ENCODE measurements at places on chromosomes 2 and 18.

- DNase-seq, result no peak
Measured at GRCh38 chr2:23993736-23994269, 16.1 kb upstream of the MFSD2B start.

- no peak for DNase-seq
Measured at GRCh38 chr2:173898178-173898668, 67.0 kb downstream of the SP3 start.

DNA sequence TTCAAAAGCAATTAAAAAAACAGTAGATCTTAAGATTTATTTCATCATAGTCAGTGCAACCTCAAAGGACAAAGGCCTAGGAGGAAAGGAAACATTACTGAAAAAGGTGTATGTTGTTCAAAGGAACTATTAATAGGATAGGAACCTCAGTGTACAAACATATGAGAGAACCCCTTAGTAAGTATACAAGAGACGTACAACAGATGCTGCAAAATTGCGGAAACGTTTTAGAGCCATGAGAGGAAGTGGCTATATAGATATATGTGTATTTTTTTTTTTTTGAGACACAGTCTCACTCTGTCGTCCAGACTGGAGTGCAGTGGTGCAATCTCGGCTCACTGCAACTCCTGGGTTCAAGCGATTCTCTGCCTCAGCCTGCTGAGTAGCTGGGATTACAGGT, 22.2 kb downstream of the PIK3C3 start:
- DNase-seq, result no peak

DNA sequence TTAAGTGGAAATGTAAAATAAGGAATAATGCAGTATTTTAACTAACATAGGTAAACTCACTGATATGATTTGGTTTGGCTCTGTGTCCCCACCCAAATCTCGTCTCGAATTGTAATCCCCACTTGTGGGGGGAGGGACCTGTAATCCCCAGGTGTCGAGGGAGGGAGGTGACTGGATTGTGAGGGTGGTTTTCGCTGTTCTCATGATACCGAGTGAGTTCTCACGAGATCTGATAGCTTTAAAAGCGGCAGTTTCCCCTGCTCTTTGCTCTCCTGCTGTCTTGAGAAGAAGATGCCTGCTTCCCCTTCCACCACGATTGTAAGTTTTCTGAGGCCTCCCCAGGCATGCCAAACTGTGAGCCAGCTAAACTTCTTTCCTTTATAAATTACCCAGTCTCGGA, 109.4 kb upstream of the LYPD6 start:
- DNase-seq, result no peak

DNA sequence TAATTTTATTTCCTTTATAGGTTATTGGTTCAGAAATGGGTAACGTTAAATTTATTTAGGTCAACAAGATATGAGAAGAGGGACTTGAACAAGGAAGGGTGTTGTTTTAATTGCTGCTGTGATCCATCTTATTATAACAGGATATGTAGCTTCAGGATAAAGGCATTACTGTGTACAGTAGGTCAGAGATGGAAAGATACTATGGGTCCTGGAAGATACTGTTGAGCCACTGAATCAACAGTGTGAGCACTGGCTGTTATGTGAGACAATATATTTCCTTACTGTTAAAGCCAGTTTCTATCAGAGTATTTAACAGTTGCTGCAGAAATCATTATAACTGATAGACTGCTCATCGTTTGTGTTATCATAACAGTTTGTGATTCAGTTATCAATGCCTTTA, 414.7 kb downstream of the THSD7B start:
- DNase-seq, result no peak

DNA sequence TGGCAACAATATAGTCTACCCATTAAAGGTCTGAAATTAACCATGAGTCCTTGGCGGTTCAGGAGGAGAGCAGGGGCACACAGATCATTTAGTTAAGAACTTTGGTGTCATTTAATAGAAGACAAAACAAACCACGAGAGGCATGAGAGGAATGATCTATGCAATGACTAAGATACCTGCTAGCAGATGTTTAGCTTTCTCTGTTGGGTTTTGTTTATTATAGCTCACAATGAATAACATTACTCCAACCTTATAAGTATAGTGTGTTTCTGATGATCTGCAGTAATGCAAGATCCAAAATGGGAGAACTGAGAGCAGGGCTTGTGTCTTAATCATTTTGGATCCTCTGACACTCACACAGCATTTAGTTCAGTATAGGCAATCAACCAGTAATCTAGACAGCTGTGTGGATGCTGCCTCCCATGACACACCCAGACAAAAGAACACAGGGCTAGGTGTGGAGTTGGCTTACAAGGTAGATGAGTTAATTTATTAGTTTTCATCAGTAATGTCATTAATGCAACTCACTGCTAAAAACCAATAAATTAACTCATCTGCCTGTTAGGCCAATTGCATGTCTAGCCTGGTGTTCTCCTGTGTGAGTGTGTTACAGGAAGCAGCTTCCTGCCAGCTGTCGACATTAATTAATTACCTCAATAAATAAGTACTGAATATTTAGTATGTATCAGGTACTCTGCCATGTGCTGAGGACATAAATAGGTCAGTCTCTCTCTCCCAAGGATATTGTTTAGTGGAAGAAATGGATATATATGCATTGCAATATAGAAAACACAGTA, 92.3 kb downstream of the CLIP4 start:
- peak; percentile 6 for DNase-seq

DNA sequence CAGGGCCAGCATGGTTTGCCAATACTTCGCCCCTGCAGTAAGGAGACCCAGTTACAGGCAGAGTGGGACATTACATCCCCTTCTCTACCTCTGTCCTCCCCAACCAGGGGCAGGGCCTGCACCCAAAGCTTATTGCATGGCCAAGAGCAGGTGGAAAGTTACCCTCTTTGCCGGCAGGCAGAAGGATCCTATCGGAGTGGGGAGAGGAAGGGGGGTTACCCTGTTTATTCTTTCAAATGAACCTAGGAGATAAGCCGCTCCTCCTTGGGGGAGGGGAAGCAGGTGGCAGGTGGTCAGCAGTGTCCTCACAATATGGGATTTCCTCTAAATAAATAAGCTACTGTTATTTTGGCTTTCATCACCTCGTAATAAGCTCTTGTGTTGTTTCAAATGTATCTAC, 53.9 kb downstream of the SPATS2L start:
- no peak for DNase-seq

GRCh38 chr2:110818767-110819481, 86.6 kb downstream of the ACOXL start:
- no peak for DNase-seq

DNA sequence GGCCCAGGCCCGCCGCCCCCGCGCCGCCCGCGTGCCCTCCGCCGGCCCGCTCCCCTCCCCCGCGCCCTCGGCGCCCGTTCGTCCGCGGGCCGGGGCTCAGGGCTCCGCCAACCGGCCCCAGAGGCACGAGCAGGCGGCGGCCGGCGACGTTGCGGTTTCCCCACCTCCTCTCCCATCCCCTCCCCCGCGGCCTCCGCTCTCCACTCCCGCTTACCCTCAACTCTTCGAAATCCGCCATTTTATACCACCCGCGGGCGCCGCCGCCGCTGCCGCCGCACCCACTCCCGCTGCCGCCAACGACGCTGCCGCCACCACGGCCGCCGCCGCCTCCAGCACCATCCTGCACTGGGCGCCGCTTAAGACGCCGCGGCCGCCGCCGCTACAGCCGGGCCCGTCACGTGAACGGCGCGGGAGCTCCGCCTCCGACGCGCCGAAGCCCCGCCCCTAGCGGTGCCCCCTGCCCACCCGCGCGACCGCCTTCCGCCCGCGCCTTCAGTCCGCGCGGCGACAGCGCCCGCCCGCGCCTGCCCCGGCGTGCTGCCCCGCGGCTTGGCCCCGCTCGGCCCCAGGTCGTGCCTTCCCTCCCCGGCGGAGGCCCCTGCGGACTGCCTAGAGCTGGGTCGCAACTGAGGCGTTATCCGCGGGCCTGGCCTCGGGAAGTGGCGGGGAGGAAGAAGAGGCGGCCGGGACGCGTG, at the start of the genes KATNAL2 and PIAS2:
TSS of gene KATNAL2 (plus strand) at position 495 of the 695 bp plus-strand sequence. CDS start 29,271 bp downstream, outside the sequence.
TSS of gene PIAS2 (minus strand) at position 400 of the 695 bp plus-strand sequence. CDS start at position 238, 162 bp downstream.
- no peak for DNase-seq

GRCh38 chr2:47656715-47657600, 126.0 kb upstream of the MSH6 start:
- DNase-seq, result no peak

GRCh38 chr2:47221946-47222345, 66.8 kb upstream of the STPG4 start:
- no peak for DNase-seq

DNA sequence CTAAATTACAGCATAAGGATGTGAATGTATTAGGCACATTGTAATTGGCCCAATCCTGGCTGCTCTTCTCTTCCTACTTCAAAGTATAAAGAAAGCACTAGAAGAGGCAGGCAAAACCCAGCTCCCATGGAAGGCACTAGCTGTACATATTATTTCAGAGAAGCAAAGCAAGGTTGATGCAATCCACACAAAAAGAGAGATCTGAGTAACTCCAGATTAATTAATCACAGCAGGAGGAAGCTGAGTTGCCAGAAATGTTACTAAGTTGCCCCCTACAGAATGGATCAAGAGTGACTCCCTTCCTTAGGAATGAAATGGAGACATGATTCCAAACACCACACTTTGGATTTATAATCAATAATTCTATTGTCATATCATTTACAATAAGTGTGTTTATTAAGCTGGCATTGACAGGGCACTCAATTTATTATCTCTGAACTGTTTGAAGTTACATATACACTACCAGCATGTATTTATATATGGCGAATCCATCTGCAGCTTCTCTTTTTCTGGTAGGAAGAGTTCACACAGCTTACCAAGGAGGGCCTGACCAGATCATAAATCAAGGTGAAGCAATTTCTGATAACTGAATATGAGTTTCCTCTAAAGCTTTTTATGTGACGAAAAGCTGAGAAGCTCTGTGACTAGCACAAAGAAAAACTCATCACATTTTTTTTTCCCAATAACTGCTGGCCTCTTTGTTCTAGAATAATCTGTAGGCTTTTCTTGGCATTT, 393.1 kb upstream of the LYPD1 start:
- no peak for DNase-seq

DNA sequence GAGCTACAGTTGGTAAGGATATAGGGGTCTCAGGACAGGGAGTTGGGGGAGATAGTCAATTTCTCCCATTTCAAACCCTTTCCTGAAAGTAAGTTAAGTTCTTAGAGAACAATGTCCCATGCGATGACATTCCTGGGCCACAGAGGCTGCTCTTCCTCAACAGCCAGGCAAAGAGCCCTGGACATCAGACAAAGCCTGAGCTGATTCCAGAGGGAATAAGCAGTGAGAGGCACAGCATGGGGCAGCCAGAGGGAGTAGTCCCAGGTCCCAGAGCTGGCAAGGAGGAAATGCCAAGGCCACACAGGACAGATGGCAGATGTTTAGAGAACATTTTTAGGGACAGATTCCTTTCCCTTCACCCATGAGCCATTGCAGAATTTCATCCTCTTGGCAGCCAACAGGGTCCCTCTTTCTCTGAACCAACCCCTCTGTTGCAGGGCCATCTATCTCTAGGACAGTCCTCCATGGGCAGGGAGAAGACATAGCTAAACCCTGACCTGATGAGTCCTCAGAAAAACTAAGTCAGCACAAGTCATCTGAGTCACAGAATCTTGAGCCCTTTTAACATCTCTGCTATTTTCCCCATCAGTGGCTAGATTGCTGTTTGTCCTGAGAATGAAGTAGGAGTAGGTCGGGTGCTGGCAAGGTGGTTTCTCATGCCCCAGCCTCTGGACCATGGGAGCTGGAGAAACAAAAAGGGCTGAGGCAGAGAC, 81.6 kb upstream of the STPG4 start:
- no peak for DNase-seq

GRCh38 chr2:30612371-30612770, 165.3 kb downstream of the LCLAT1 start:
- DNase-seq, result no peak

DNA sequence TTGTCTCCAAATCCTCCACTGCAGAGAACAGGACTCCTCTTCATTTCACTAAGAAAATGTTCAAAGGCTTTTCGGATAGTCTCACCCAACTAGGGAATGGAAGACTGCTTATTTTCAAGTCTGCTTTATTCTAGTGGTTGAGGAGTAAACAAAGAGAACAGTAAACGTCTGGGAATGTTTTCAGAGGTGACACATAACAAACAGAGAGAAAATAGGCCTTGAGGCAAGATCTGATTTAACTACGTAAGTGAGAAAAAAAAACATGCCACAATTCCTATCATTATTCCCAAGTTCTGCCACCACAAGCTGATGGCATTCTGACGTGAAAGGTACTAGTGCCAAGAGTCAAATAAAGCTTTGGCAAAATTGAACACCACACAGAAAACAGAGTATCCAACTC, 16.7 kb upstream of the WIPF1 start:
- peak; percentile 89 for DNase-seq

DNA sequence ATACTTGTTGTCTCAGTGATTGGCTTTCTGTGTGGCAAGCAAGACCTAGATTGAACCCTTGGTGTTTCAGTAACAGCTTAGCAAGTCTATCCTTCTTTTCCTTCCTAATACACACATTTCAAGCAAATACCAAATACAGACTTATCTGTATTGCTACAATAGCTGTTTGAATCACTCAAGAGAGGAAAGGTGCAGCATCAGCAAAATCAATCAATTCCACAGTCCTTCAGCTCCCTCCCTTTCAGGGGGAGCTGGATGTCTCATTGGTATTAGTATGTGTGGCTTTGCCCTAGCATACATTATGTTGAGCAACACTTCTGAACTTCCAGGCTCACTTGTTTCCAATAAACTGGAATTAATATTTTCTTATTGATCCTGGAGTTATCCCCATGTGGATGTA, 323.1 kb downstream of the TMX3 start:
- DNase-seq, result no peak

- DNase-seq, result no peak
Measured at GRCh38 chr18:42781298-42781815, 334.1 kb downstream of the RIT2 start.

DNA sequence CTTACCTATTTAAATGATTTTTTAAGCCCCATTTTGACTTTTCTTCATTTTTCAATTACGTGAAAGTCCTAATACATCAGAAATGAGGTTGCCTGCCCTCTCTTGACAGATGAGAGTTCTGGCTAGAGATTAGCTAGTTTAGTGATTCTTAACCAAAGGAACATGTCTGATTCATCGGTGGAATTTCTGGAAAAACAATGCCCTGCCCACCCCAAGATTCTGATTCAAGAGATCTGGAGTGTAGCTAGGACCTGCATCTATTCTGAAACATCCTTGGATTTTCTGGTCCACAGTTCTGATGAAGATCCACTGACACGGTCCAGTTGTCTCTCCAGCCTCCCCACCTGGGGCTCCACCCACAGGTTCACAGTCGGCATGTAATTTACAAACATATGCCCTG, 111.2 kb downstream of the KLF7 start:
- no peak for DNase-seq

- DNase-seq, result no peak
Measured at GRCh38 chr2:237066396-237066795, 19.3 kb upstream of the COPS8 start.

GRCh38 chr2:43127208-43127940, 99.0 kb downstream of the ZFP36L2 start:
- DNase-seq, result no peak

- no peak for DNase-seq
Measured at GRCh38 chr18:3442919-3443318, 7.1 kb upstream of the TGIF1 start.

DNA sequence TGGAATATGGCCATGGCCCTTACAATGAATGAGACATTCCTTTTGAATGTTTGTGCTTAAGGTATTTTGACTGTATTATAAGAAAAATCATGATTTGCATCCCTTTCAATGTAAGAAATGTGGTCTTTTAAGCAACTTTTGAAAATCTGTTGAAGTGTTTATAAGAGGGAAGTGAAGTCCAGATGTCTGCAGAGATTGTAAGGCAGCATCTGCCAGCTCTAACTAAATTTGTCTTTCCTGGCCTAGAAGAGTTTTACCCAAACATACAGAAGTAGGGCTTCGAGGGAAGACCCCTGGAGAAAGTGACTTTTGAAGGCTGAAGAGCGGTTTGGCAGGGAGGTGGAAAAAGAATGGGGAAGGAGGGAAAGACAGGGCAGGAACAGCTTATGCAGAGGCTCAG, 12.2 kb downstream of the EML6 start:
- DNase-seq, result no peak

All from BJ (cell line).